ENCODE measurements at places on chromosomes 7 and 10.

- no peak for DNase-seq
Observed at GRCh38 chr7:25615593-25615992, 387.3 kb upstream of the NPVF start.

DNA sequence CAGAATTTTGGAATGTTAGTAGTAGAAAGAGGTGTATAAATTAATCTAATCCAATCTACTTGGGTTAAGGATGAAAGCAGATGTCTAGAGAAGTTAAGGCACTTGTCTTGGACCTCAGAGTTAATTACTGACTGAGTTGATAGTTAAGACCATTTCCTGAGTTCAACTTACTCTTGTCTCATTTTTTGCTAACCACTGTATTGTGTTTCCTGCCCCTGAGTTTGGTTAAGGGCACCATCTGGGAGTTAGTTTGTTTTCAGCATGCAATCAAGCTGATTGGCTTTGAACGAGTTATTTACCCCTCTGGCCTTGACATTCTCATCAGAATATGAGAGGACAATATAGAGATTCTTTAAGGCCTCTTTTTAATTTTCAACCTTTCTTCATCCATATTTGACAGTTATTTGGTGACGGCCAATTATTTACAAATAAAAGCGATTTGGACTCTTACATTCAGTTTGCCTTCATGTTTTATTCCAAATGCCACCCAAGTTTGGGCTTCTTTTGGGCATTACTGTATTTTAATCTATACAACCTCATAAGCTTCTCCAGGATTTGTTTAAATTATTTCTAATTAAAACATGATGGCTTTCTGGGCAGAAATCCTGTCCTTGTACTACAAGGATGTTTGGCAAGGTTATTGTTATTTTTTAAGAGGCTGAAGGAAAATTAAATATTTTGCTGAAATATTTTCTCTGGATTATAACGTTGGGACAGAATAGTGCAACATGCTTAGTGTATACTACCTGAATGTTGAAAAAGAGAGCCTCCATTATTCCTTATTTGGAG, 225.0 kb downstream of the CACNB2 start:
- DNase-seq: no peak

DNA sequence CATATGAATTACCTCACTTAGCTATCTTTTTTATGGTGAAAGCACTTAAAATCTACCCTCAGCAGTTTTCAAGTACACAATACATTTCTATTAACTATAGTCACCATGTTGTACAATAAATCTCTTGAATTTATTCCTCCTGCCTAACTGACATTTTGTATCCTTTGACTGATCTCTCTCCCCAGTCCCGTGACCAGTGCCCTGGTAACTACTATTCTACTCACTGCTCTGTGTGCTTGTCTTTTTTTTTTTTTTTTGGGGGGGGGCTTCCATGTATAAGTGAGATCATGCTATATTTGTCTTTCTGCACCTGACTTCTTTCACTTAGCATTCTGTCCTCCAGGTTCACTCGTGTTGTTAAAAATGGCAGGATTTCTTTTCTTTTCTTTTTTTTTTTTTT, 11.4 kb upstream of the GAD2 start:
- DNase-seq: no peak

DNA sequence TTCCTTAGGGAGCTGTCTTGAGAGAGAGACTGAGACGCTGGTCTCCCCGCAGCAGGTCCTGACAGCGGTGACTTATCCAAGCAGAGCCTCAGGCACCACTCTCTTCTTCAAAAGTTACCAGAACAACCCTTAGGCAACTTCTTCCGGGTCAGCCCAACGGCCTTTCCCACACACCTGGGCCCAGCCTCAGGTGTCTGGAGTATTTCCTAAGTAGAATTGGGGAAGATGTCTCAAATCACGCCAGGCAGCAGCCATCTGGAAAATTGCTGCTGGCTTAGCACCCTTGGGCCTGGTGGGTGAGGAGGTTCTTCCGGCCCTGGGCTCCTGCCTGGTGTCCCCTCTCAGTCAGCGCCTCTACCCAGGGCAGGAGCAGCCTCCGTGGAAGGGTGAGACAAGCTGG, 80.4 kb upstream of the ANLN start:
- DNase-seq: no peak

DNA sequence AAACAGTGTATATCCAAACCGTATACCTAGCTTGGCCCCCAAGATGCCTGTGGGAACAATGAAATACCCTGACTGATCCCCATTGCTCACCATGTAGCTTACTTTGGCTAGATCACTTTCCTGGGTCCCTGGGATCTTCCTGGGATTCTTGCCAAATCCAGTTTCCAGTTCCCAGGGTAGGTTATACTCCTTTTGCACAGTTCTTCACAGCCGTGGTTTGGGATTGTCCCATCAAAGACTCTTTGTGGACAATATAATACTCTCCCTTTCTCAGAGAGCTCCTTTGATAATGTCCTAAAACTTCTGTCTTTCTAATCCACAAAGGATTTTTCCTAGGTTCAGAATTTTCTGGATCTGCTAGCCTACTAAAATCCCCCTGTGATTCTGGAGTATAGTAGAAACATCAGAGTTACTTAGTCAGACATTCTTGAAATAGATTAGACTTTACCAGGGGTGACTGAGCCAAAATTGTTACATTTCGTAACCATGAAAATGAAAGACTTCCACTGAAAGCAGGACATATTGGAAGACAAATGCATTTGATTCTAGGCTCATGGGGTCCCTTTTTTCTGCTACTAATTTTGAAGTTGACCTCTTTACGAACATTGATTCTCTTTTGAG, 388.3 kb upstream of the ETV1 start:
- no peak for DNase-seq

DNA sequence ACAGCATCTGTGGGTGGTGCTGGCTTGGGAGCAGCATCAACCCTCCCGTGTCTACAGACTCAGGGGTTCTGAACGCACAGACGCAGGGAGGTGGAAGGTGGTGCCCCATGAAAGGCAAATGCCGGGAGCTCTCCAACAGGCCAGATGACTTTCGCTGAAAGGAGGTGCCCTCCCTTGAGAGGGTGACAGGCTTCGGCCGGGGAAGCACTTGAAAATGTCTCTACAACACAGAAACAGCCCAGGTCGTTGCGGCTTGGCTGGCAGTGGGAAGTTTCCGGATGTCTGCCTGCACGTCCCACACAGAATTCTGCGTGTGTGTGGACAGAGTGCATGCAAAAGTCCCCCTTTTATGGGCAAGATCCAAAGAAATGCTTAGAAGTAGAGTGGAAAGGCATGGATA, 239.6 kb downstream of the SKAP2 start:
- no peak for DNase-seq

GRCh38 chr7:48004638-48005037, 24.3 kb downstream of the SUN3 start:
- DNase-seq: no peak

GRCh38 chr10:28686835-28687682, 9.7 kb downstream of the BAMBI start:
- DNase-seq: no peak

DNA sequence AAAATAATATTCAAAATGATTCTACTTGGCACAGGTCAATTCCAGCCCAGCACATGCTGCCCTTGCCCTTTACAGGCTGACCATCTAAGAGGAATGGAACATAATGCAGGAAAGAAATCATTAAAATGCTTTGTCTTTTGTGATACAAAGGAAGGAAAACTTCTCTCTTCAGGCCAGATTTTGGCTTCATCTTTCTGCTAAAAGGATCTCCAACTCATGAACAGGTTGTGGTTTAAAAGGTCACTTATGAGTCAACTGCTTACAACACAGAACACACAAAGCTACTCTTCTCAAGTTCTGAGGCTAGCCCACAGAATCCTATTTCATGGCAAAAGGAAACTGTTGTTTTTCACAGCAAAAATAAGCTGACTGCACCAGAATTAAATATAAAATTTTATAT, 197.1 kb downstream of the DOCK4 start:
- DNase-seq: no peak

GRCh38 chr7:115805458-115805857, 225.1 kb downstream of the TFEC start:
- DNase-seq: no peak

Measured in NCI-H187 treated with DMSO at 0.1 percent for 48 hours (cell line).